ENCODE measurements at places on chromosomes 7 and 10.

- peak; percentile 88 for DNase-seq
These were observed 77.4 kb downstream of the PON1 start for GRCh38 chr7:95246831-95247370.

DNA sequence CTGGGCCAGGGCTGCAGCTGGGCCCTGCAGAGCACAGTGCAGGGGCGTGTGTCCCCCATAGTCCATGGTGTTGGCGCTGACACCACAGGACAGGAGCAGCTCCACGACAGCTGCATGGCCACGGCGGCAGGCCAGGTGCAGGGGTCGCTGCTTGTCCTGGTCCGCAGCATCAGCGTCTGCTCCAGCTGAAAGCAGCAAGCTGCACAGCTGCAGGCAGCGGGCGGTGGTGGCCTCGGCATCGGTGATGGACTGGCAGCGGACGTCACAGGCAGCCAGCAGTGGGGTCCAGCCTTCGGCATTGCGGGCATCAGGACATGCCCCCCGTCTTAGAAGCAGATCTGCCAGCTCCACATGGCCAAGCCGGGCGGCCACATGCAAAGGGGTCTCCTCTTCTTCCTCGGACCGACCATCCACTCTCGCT, 6.0 kb downstream of the ASB10 start:
- DNase-seq, result no peak

DNA sequence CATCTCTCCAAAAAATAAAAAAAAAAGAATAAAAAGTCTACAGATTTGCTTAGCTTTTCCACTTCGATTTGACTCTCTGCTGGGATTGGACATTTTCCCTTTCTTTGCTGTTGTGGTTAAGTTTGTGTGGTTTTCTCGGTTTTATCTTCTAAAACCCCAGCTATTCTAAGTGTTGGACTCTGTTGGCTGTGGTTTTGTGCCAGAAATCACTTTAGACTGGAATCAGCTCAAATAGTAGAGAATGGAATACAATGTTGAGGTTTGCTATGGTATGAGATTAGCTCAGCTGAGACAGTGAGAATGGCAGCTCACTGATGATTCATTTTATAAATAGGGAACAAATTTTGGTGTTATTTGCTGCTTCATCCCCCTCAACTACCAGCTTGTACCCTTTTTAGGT, 116.0 kb downstream of the BUB3 start:
- DNase-seq, result no peak

GRCh38 chr7:112789453-112789816, 758 bp downstream of the TMEM168 start:
- DNase-seq, result no peak

- no peak for DNase-seq
These were observed 37.6 kb upstream of the BNIP3 start for GRCh38 chr10:132019366-132019765.

DNA sequence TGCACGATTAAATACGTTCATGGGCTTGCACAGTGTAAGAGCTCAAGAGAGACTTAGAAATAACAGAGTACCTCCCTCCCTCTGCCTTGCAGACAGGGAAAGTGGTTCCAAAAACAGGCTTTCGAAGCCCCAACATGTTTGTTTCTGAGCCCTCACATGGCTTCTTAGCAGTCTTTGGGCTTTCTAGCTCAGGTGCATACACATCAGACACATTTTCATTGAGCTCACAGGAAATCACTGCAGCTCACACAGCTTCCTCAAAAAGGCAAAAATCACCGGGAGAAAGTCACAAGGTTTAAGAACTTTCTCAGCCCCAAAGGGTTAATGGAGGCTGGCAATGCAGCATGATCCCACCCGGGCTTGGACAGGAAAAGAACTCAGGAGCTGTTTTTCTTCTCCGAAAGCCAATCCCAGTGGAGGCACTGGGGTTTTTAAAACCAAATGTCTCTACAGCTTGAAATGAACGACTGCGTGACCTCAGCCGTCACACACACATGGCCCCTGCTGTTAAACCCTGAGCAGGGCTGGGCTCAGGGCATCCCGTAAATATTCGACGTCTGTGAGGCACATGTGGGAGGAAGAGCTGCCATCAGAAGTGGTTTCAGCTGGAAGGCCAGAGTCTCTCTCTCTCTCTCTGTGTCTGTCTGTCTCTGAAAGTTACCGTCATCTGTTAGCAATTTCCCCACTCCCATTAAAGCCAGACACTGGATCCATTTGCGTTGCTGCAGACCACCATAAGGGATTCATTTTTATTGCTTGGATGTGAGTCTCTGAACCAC, 69.7 kb downstream of the CALML3 start:
- DNase-seq, result no peak

DNA sequence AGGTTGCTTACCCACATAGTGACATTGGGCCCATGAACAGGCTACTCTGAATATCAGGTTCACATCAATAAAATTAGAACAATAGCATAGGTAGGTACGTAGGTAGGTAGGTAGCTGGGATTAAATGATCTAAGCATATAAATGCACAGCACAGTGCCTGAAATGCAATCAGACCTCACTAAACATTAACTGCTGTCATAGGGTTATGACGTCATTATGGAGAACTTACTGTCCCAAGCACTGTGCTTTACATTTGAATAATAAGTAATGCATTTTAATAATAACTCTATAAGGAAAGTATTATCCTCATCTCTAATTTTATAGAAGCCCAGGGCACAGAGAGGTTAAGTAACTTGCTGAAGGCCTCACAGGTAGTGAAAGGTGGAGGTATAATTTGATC, 112.5 kb downstream of the RPS24 start:
- DNase-seq, result no peak

- DNase-seq, result no peak
These were observed 55.0 kb downstream of the C1GALT1 start for GRCh38 chr7:7237201-7237977.

DNA sequence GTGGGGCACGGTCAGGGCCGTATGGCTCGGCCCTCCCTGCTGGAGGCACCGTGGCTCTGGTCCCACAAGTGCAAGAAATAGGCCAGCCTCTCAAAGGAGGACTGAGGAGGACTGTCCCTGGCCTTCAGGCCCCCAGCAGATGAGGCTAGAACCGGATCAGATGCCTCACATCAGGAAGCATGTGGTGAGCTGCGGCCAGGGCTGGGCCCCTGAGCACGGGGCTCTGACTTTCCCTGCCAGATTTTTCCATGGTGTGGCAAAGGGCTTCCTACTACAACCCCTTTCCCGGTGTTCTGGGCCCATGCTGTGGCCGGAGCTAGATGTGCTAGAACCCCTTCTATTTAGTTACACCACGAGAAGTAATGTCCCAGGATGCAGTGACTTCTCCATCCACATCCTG, 100.4 kb downstream of the TCERG1L start:
- no peak for DNase-seq

DNA sequence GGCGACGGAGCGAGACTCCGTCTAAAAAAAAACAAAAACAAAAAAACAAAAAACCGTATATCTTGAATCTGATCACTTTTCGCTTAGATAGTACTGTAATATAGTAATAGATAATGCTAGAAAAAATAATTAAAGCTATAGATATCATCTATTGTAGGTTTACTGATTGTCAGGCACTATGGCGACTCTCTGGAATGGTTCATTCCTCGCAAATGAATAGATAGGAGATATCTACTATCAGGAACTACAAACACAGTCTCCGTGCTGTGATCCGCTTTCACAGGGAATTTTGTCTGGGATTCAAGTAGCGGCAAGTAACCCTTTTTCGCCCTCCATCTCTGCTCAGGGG, 342 bp upstream of the MEIG1 start:
- no peak for DNase-seq

GRCh38 chr7:69670701-69671100, 72.4 kb downstream of the AUTS2 start:
- no peak for DNase-seq

- DNase-seq, result peak; percentile 82
These were observed 278.1 kb downstream of the HTR7 start for GRCh38 chr10:90579602-90580242.

GRCh38 chr10:88800152-88801125, 2.1 kb upstream of the LIPM start:
- peak; percentile 96 for DNase-seq

- no peak for DNase-seq
These were observed 22.4 kb upstream of the GDF10 start for GRCh38 chr10:47277352-47278151.

DNA sequence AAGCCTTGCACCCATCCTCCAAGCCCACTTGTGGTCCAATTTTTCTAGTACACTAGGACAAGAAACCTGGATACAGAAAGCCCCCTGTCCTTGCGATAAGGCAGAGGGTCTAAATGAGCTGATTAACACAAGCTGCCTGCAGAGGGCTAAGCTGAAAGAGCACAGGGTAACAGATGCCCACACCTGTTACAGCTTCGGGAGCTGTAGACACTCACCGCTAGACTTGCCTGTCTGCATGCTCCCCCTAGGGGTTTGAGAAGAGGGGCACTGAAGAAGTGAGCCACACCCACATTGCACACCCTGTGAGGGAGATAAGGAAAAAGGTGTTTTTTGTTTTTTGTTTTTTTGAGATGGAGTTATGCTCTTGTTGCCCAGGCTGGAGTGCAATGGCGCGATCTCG, 386.5 kb upstream of the AUTS2 start:
- DNase-seq, result peak; percentile 83

GRCh38 chr7:87935384-87935706, 1.3 kb downstream of the ADAM22 start:
- DNase-seq, result peak; percentile 4

GRCh38 chr10:58070956-58071355, 196.7 kb downstream of the IPMK start:
- no peak for DNase-seq

GRCh38 chr10:103149991-103150622, 43.0 kb downstream of the NT5C2 start:
- DNase-seq, result no peak

- DNase-seq, result no peak
These were observed 17.6 kb upstream of the PHYH start for GRCh38 chr10:13317474-13317873.

GRCh38 chr7:65946904-65947303, 35.1 kb downstream of the GUSB start:
- DNase-seq, result no peak

DNA sequence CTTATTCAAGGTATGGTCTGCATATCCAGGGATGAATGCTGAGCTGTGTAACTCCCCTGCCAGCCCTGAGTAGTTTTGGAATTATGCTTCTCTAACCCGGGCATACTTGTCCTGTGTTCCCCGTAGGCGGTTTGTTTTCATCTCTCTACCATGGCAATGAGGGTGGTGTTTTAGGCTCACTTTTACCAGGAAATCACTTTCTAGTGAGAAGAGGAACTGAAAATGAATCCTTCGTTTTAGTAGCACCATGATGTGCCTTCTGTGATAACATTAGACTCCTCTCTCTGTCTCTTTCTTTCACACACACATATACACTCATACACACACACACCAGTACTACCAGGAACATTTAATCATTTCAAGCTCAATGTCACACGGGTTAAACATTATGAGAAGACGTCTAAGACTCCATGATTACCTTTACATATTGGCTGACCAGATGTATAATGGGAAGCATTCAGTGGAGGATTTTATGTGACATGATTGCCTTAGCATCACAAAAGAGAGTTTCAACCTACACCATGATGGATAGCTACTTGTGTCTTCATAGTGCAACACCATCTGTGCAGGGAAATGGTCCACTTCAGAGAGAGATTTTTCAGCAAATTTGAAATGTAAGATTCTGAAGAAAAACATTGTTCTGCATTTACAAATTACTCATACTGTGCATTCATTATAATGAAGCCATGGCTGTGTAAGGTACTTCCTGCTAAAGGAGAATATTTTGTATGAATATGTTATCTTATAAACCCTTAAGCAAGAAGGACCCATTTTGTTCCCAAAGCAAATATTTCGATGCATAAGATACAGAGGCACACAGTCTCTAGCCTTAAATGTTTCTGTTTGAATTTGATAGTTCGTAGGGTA, 31.0 kb upstream of the PFKP start:
- no peak for DNase-seq

DNA sequence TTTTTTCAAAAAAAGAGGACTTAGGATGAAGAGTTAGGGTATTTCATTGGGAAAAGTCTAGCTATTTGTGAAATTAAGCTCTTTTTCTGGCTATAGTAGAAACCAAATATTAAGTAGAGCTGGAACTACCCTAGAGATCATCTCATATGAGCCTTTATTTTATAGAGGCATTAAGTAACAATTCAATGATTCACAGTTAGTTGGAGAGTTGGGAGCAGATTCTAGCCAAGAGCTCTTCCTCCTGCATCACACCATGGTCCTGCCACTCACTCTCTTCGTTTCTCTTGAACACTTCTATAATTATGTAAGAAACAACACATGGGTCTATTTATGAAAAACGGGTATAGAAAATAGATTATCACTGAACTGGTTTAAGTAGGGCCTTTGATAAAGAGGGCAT, 76.1 kb upstream of the ANK3 start:
- DNase-seq, result no peak

DNA sequence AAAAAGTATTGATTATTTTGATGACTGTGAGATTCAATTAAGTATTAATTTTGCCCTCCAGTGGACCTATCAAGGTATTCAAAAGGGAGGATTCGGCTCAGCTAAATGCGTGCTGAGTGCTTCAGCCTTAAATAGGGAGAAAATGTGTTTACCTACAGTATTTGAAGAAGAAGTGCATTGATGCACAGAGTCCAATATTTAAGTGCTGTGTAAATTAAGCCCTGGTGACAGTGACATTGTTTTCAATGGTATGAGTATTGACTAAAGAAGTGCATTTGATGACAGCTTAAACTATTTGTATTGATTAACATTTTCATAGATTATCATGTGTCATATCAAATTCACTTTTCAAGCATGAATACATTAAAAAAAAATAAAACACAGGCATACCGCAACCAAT, 106.6 kb downstream of the POU6F2 start:
- DNase-seq, result no peak

- DNase-seq, result peak; percentile 83
These were observed 604 bp upstream of the STAM start for GRCh38 chr10:17643339-17643754.

GRCh38 chr10:73253225-73253555, 746 bp upstream of the MRPS16 start:
- DNase-seq, result peak; percentile 56

- no peak for DNase-seq
These were observed 55.1 kb downstream of the INSIG1 start for GRCh38 chr7:155352753-155353115.

GRCh38 chr10:689452-690371, at the start of gene DIP2C:
Gene DIP2C, minus strand, starts transcription at chr10:689668. Its CDS starts 90 bp downstream, at chr10:689578.
- peak; percentile 70 for DNase-seq

DNA sequence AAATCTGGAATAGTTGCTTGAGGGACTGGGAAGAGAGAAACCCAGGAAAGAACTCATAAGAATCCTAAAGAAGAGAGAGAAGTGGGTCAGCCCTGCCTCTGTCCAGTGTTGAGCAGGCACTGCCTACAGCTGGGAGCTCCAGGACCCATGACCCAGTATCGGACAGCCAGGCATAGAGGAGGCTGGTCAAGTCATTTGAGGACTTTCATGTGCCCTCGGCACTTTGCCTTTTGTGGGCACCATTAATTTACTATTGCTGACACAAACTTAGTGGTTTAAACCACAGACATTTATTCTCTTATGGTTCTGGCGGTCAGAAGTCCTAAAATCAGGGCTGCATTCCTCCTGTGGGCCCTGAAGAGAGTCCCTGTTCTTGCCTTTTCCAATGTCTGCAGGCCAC, 60.3 kb downstream of the CPXM2 start:
- DNase-seq, result no peak
